Urothelium cell line (cell line): ENCODE measurements at places on chromosomes 5 and 9.

- DNase-seq: no peak
Observed at GRCh38 chr5:179716286-179716685, 16.3 kb upstream of the MAML1 start.

DNA sequence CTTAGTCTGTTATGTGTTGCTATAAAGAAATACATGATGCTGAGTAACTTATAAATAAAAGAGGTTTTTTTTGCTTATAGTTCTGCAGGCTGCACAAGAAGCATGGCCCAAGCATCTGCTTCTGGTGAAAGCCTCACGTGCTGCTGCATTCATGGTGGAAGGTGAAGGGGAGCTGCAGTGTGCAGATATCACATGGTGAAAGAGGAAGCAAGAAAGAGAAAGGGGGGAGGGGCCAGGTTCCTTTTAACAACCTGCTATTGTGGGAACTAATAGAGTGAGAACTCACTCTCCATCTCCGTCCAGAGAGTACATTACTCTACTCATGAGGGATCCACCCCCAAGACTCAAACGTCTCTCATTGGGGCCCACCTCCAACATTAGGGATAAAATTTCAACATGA lies 12.5 kb upstream of the PARP8 start:
- DNase-seq: no peak

DNA sequence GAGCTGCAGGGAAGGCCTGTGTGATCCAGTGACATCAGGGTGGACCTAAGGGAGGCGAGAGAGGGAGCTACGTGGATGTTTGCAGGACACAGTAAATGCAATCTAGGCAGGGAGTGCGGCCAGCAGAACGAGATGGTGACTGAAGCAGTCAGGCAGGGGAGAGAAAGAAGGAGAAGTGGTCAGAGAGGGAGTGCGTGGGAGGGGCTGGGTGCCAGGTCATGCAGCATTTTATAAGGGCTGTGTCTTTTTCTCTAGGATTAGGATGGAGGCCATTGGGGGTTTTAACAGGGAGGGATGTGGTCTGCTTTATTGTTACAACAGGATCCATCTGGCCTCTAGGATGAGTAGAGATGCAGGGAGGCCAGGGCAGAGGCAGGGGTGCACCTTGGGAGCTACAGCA lies 80.4 kb downstream of the DCP2 start:
- no peak for DNase-seq

DNA sequence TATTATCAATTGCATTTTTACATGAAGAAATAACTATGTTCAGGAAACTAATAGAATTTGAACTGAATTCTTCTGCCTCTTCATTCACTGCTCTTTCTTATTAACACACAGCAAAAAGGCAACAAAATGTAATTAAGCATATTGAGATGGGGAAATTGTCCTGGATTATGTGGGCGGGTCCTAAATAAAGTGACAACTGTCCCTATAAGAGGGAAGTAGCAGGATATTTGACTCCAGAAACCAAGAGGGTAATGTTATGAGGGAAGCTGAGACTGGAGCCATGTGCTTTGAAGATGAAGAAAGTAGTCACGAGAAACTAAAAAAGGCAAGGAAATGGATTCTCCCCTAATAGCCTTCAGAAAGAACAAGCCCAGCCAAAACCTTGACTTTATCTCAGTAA lies 311.2 kb upstream of the PIK3R1 start:
- no peak for DNase-seq

DNA sequence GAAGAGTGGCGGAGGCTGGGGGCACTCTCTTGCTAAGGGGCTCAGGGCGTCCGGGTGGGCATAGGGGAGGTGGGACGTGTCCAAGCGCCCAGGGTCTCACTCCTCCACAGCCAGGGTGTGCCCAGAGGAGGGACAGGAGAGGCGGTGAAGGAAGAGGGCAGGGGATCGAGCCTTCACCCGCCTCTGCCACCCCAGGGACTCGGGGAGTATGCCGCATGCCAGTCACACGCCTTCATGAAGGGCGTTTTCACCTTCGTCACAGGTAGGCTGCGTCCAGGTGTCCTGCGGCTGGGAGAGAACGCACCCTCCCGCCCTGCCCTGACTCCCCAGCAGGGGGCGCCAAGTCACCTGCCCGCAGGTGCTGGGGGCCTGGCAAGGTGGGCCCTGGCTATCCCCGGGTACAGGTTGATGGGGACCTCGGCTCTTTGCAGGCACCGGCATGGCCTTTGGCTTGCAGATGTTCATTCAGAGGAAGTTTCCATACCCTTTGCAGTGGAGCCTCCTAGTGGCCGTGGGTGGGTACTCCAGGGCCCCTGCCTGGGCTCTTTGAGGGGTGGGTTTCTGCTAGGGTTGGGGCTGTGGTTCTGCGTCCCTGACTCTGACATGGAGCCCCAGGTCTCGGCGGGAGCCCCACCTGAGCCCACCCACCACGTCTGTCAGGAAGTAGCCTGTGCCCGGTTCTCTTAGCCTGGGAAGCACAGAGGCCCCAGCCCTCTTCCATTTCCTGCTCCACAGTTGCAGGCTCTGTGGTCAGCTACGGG lies 552 bp downstream of the TMEM141 start:
- peak; percentile 61 for DNase-seq

- no peak for DNase-seq
Observed at GRCh38 chr9:38196714-38197113, 127.7 kb upstream of the SHB start.

- peak; percentile 12 for DNase-seq
Observed at GRCh38 chr9:15697446-15697851, 144.6 kb downstream of the CCDC171 start.

- DNase-seq: peak; percentile 62
Observed at GRCh38 chr5:127988146-127988760, 95.3 kb upstream of the SLC12A2 start.

GRCh38 chr9:11742471-11742870 lies 950.7 kb upstream of the TYRP1 start:
- no peak for DNase-seq

DNA sequence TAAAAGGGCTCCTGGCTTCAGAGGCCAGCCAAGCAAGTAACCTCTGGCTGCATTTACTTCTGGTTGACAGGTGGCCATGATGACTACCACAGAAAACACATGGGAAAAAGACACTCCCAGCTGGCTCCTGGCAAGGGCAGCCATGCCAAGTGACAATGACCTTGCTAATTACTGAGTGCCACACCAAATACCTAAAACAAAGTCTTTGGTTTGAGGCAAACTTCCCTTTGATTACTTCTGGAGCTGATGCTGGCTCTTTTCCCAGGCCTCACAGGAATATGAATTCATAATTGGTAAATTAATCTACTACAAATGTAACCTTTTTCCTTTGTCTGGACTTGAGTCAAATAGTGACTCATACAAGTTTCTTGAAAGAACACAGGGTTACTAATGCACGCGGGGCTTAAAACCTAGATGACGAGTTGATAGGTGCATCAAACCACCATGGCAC lies 61.0 kb downstream of the LPAR1 start:
- DNase-seq: peak; percentile 13

- DNase-seq: no peak
Observed at GRCh38 chr5:109996246-109996645, 306.5 kb downstream of the MAN2A1 start.

DNA sequence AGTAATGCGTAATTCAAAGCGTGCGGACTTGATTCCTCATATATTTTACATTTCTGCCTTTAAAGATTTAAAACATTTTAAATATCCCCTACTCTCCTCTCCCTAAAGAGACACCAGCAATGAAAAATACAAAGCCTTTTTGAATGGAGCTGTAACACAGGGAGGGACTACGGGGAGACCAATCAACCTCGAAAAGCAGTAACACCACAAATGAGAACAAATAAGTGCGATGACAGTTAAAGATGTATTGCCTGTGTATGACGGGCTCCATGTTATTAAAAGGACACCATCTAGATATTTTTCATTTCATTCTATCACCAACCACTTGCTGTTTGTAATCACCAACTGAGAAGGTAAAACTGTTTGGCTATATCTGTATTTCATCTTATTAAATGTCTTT lies 230.3 kb upstream of the TBCA start:
- no peak for DNase-seq

DNA sequence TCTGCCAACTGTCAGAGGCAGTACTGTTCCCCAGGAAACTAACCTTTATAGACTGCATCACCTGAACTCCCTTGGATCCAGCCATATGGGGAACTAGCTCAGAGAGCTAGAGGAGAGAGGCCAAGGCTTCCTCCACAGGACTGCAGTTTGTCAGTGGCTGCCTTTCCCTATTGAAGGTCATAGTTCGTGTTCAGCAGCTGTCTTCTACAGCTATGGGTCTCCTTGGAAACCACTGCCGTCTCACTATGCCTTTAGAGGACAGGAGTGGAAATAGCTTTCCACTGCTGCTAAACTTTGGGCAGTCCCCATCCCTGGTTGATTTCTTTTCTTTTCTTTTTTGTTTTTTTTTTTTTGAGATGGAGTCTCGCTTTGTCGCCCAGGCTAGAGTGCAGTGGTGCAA lies 4.4 kb upstream of the SLIT3 start:
- no peak for DNase-seq

GRCh38 chr5:135447298-135447929 lies at the start of gene DCANP1:
Gene DCANP1, minus strand, starts transcription at chr5:135447348. Its CDS starts 240 bp downstream, at chr5:135447108.
- no peak for DNase-seq

GRCh38 chr9:112069318-112070169 lies 105.6 kb downstream of the SUSD1 start:
- DNase-seq: no peak

DNA sequence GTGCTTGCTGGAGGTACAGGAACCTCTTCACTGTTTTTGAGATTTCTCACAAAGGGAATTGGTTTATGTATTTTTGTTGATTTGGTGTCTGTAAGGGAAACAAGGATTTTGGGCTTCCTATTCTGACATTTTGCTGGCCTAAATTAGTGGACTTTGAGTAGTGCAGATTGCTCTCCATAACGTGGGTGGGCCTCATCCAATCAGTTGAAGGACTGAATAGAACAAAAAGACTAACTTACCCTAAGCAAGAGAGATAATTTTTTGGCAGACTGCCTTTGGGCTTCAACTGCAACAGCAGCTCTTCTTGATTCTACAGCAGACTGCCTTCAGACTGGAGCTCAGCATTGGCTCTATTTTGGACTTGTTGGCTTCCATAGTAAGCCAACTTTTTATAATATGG lies 93.2 kb downstream of the MSX2 start:
- no peak for DNase-seq

DNA sequence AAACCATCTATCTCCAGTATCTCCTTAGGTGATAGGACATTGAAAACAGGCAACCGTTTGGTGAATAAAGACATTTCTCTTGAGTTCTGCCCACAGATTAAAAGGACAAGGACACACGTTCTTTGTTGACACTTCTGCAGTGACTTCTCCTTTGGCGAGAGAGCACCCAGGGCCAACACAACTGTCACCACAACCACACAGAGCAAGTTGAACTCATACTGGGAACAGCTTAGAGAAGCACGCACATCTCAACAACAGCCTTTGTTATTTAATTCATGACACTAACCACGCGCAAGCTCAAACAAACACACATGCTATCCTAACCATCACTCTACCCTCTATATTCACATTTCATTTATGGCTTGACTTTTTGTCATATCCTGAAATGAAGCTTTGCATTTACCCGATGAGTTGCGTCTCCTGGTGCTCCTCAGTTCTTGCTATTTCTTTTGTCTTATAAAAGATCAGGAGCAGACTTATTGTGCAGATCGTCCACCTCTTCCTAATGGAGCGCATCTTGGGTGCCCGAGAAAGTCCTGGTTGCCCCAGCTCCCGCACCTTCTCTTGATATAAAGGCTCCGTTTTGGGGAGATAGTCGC lies 543 bp downstream of the ST8SIA4 start:
- no peak for DNase-seq

- DNase-seq: no peak
Observed at GRCh38 chr9:23229890-23230317, 596.1 kb downstream of the ELAVL2 start.

- no peak for DNase-seq
Observed at GRCh38 chr5:143182901-143183820, 220.3 kb downstream of the NR3C1 start.
